ENCODE measurements at places on chromosomes 1 and 21.

- no peak for DNase-seq
These were observed 167.9 kb downstream of the ASTN1 start for GRCh38 chr1:176996456-176997090.

DNA sequence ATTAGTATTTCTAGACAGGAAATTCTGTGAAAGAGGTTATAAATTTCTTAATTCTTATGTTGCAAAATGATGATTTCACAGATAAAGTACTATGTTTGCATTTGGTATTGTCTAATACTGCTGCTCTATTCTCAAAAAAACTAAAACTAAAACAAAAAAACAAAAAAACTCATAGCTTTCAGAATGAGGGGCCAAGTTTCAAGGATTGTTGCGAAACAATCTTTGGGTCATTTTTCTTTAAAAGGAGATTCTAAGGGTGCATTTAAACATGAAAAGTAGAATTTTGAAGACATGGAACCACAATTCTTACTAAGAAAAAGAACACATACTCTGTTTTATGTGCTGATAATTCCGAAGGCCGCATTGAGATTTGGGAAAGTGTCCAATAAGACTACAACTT, 645.1 kb downstream of the ADGRL2 start:
- no peak for DNase-seq

- peak; percentile 54 for DNase-seq
These were observed at the start of gene COL18A1 for GRCh38 chr21:45404730-45405270. TSS of gene COL18A1 (plus strand) at chr21:45405165. CDS start at chr21:45405231, 66 bp downstream.

GRCh38 chr1:167502192-167502551, 16.2 kb downstream of the CD247 start:
- DNase-seq, result no peak

- DNase-seq, result peak; percentile 46
These were observed at the start of gene PLXNA2 for GRCh38 chr1:208243967-208244916. TSS of gene PLXNA2 (minus strand) at chr1:208244384. CDS start at chr1:208217922, 26,462 bp downstream.

DNA sequence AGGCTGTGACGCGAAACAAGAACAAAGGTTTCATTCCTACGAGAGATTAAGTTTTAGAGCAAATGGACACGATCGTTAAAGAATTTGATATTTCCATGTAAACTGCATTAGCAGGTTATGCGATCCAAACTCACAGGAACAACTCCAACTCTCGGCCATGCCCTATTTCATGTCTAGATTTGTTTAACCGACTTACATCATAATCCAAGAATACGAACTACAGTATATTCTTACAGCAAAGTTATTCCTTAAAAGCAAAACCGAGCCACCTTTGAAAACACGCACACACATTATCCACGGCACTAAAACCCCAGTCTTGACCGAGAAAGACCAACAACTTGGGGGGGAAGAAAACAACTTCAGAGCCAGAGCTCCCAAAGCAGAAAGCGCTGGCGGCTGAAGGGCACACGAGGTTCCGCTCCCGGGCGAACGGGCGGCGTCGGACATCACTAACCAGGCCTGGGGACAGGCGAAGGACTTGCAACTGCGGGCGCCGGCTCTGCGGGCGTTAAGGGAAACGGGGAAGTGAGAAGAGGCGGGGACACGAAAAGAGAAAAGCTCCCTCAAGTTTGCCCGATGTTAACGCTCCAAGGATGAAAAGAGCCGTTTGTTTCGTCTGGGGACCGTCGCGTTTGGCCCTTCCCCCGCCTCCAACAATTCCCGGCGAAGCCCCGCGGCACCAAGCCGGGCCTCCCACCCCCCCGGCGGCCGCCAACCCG, 690 bp downstream of the B3GALNT2 start:
- DNase-seq, result no peak

DNA sequence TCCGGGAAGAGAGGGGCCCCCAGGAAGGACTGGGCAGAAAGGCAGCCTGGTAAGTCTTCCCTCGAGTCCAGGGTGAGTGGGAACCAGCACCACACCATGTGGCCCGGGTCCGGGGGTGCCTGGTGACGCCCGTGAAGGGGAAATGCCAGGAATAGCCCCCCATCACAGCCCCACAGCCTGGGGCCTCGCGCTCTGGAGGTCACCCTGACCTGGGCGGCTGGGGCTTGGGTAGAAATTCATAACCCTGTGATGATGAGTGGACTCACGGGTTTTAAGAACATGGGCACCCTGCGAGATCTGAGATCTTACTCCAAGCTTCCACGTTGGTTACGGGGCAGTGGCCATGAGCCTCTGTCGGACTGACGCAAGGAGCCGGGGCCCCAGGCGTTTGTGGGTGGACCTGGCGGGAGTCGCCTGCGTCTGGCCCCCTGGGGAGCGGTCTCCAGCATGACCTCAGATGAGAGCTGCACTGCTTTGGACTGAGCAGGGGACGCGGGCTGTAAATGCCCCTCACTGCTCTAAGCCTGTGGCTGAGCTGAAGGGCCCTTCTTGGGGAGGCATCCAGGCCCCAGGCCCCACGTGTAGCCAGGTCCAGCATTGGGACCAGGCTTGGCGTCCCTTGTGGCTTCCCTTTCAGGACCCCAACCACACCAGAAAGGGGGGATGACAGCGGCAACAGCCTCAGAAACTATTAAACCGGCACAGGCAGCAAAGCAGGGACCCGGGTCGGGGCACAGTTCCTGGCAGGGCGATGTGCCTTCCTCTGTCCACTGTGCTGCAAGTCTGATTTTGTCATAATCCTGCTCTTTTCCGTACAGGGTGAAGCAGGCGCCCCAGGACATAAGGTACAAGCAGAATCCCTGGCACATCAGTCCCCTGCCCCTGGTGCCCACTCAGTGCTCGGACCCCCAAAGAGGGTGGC, 60.0 kb downstream of the SLC19A1 start:
- no peak for DNase-seq

DNA sequence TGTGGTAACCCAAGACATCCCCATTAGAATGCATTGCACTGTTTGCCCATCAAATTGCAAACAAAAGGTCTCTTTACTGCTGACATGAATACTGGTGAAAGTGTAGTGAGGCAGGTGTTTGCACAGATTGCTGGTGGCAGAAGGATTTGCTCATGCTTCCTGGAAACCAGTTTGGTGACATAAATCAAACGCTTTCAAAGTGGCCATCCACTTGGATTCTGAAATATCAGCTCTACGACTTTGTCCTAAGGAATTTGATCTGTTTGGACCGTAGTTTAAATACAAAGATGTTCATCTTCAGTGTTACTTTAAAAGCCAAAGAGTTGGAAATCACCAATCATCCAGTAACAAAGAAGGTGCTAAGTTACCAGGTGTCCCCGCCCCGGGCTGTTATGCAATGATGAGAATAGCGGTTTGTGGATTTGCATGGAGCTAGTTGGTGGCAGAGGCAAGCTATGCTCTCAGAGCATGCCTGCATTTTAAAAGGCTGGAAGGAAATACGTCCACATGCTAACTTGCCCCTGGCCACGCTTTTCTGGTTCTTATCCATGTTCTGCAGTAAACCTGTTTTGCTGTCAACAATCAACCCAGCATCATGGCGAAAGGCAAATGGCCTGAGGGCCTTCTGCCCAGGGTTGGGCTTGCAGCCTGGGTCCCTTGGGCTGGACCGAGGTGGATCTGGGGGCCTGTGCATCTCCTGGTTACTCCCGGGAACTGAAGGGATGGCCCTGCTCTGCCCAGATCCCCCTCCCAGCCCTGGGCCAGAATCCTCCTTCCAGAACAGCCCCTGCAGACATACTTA, 49.2 kb downstream of the UMODL1 start:
- DNase-seq, result no peak

DNA sequence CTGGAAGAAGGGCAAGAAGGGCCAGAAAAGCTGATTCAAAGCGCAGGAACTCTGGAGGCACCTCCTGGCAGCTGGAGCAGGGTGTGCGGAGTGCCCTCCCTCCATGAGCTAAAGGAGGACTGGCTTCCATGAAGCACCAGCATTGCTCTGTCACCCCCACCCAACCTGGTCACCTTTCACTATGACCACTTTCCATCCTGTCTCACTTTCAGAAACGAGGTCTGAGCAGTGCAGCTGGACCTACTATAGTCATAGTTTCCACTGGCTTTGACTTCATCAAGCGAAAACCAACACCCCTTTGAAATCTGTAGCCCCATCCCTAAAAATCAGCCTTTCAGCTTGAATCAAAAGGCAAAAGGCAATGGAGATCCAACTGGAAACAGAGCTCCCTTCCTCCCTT, 84.8 kb upstream of the CACNA1E start:
- DNase-seq, result no peak

- DNase-seq, result no peak
These were observed 497.8 kb upstream of the ADAMTS5 start for GRCh38 chr21:27464648-27465047.

DNA sequence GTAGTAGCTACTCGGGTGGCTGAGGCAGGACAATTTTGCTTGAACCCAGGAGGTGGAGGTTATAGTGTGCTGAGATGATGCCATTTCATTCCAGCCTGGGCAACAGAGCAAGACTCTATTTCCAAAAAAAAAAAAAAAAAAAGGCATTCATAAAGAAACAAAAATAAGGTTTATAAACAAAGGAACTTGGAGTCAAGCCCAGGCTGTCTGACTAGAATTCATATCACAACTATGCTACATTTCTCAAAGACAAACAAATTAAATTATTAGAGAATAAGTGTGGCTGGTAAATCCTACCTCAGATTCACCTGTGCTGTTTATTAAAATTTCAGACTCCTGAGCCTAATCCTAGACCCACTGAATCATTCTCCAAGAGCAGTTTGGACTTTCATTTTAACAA, 4.2 kb downstream of the GCLM start:
- DNase-seq, result no peak

- DNase-seq, result no peak
These were observed 6.3 kb downstream of the NGF start for GRCh38 chr1:115331558-115332331.

DNA sequence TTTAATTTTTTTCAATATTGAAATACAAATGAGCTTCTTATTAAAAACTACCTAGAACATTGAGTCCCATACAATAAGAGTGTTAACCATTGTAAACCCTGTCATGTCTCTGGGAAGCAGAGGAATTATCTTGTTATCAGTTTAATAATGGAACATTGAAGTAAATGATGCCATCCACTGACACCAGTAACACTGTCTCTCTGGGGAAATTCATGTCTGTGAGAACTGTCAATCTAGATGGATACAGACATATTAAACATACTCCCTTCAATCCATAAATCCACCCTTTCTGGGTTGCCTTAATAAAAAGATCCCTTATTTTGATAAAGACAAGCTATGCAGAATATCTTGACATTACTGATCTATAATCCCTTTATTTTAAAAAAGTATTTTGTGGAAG, 503.2 kb downstream of the DPYD start:
- no peak for DNase-seq

DNA sequence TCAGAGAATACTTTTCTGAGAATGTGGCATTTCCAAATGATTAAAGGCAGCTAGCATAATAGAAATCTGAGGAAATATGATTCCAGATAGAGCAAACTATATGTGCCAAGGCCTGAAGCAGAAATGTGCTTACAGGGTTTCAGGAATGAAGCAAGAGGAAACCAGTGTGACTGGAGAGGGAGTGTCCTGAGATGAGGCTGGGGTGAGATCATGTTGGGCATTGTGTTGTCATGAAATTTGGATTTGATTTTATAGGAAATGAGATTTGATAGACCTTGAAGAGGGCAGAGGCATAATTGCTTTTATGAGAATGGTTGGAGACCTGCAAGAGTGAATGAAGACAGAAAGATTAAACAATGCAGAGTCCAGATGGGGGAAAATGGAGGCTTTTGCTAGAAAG, 338.1 kb upstream of the SNX7 start:
- DNase-seq, result no peak

- DNase-seq, result no peak
These were observed 41.0 kb downstream of the RXRG start for GRCh38 chr1:165403835-165404482.

DNA sequence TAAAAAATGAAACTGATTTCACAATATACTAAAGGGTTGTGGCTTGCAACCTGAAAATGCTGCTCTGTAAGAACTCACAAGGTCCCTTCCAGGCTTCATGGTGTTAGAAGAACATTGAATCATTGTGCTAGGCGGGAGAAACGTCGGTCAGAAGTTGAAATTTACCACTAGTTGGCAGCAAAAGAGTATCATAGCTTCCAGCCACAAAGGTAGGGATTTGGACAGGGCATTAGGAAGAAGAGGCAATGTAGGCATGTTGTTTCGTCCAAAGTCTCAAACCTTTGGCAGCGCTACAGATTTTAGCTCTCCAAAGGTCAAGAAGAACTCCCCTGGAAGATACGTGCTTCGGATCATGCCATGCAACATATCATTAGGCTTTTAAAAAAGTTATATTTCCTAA, 62.5 kb upstream of the ZP4 start:
- DNase-seq, result no peak

GRCh38 chr1:232239998-232240397, 389.9 kb downstream of the SIPA1L2 start:
- no peak for DNase-seq

- no peak for DNase-seq
These were observed 40.2 kb downstream of the TTLL7 start for GRCh38 chr1:83958704-83959103.

GRCh38 chr1:8082945-8083344, 56.8 kb upstream of the ERRFI1 start:
- no peak for DNase-seq

DNA sequence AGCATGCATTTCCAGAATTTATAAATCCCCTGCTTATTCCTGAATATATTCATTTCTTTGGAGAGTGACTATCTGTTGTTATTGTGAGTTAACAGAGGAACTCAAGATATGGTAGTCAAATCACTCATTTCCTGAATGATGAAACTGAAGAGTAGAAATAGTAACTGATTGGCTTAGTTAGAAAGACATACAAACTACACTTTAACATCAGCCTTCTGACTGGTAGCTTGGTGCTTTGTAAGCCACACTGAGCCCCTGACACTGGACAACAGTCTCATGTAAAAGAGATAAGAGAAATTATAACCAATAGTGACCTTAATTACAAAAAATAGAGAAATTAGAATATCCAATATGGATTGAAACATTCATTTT, 4.8 kb downstream of the GBP7 start:
- no peak for DNase-seq

GRCh38 chr1:35615440-35615839, 25.9 kb downstream of the PSMB2 start:
- DNase-seq, result no peak

GRCh38 chr1:30047576-30047975, 675.8 kb downstream of the MATN1 start:
- no peak for DNase-seq

DNA sequence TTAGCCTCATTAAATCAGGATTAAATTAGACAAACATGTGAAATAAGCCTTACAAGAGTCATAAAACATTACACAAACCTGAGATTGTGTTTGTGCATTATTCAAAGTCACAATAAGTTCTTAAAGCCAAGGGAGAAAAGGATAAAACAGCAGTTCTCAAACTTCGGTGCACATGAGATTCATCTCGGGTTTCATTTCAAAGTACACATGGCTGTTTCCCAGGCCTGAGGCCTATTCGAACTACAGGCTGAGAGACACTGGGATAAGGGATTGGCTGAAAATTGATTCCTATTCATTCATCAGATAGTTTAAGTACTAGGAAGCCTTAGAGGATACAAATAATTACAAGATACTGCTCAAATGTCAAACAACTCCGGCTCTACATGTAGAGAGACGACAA, 35.9 kb upstream of the PROX1 start:
- no peak for DNase-seq

Measured in stimulated activated CD4-positive, alpha-beta T cell treated with anti-CD3 and anti-CD28 coated beads, Interleukin-1b, Interleukin-23, amount 100 ng/mL, for 4 hours (primary cell).